ENCODE measurements at places on chromosomes 2 and 18. TPM values are rescaled to one million over a fixed set of nuclear protein-coding genes. Genes with fewer than 3 reads are reported as not detected.

Gene PAIP2B
- total RNA-seq = 1.6 TPM

Gene C2orf81
- total RNA-seq = 1.9 TPM

Gene C2orf80
- total RNA-seq = not detected

Gene FAM136A
- 35.5 TPM for total RNA-seq

Gene COBLL1
- total RNA-seq = 25.3 TPM

Gene CYP1B1
- 146 TPM for total RNA-seq

Gene TMEM17
- 4.4 TPM for total RNA-seq

Gene TNS1
- 54.5 TPM for total RNA-seq

Gene TMEM200C
- 0.33 TPM for total RNA-seq

Gene CCDC85A
- total RNA-seq = 0.45 TPM

Gene SULT1C4
- total RNA-seq = 0.33 TPM

Gene OTOS
- not detected for total RNA-seq

Gene DUSP19
- 4.8 TPM for total RNA-seq

GRCh38 chr2:26465266-26465925 is 12.5 kb downstream of the OTOF start:
- DNase-seq = no peak

DNA sequence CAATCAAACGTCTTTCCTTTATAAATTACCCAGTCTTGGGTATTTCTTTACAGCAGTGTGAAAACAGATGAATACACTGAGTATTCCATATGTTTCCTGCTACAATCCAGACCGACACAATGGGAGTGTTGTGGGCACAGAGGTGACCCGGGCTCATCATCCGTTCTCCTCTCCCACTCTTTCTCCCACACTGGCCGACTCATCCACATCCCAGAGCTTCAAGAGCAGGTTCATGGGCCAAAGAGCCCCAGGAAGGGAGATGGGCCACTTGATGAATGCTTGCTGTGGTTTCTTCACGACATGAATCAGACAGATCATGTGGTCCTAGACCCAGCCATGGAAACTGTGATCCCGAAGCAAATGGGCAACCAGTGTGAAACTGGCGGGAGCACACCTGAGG is 4.1 kb upstream of the COPS8 start:
- DNase-seq = no peak

DNA sequence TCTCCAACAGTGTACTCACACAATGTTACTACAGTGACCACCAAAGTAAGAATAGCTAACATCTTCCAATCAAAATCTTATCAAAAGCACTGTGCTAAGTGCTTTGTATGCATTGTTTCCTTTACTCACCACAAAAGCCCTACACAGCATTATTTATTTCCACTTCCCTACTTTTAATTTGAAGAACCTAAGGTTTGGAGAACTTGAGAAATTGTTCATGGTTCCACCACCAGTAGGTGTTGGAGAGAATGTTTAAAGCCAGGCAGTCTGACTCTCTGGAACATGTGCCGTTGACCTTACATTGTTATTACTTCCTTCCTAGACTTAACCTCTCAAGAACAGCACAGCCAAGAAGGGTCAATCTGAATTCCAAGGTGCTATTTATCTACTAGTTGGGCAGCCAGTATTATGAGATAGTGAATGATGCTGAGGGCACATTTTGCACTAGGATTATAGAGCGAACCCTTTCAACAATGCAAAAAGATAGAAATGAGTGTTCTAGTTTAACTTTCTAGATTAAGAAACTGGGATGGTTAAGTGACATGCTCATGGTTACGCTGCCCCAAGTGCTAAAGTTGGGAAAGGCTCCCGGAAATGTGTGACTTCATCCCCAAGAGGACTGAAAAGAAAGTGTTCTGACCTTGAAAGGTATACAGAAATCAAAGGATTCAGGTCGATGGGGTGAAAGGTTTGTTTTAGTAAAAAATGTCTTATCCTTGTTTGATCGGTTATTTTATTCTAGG is 55.2 kb upstream of the FAM136A start:
- DNase-seq = no peak

- DNase-seq = no peak
Measured at GRCh38 chr2:130162968-130163367, 18.1 kb upstream of the CCDC74B start.

- peak; percentile 97 for DNase-seq
Measured at GRCh38 chr2:101463911-101464641, 10.8 kb downstream of the RFX8 start.

- DNase-seq = no peak
Measured at GRCh38 chr2:237167038-237167437, 81.3 kb downstream of the COPS8 start.

- DNase-seq = no peak
Measured at GRCh38 chr18:55064760-55065159, 105.5 kb upstream of the CCDC68 start.

DNA sequence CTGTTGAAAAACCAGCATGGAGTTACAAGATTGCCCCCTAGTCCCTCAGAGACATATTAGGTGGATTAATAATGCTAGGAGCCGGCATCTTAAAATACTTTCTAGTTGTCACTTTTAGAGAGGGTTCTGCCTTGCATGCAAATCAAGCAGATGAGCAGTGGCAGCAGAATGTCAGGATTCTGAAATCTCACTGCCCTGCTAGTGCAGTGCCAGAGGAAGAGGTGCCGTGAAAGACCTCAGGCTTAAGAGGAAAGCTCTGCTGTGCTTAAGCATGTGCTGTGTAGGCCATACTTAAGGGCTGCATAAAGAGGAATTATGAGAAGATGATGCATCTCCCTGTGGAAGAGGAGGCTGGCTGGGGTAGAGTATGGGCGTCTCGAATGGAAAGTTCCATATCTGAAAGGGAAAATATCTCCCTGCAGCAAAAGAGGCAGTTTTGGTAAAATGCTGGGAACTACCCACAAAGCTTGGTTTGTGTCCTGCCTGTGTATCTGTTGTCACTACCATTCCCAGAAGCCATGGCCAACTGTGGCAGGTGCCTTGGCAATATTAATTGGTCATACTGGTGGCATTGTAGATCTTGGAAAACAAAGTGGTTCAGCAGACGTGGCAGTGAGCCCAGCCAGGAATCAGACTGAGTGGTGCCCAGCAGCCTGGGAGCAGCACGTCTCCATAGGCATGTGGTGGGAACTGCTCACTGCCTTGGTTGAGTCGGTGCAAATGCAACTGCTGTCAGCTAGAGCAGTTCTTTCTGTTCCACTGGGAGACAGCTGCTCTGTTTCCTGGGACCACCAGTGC is 131.9 kb downstream of the EVA1A start:
- no peak for DNase-seq

- DNase-seq = no peak
Measured at GRCh38 chr18:73750052-73750451, 397.6 kb downstream of the FBXO15 start.

GRCh38 chr18:13932285-13933025 is 17.1 kb upstream of the MC2R start:
- no peak for DNase-seq

GRCh38 chr2:39203382-39203781 is 40.4 kb downstream of the CDKL4 start:
- DNase-seq = no peak

GRCh38 chr2:105821428-105822125 is 76.9 kb downstream of the NCK2 start:
- no peak for DNase-seq

- no peak for DNase-seq
Measured at GRCh38 chr2:238947243-238947760, 99.4 kb downstream of the TWIST2 start.

DNA sequence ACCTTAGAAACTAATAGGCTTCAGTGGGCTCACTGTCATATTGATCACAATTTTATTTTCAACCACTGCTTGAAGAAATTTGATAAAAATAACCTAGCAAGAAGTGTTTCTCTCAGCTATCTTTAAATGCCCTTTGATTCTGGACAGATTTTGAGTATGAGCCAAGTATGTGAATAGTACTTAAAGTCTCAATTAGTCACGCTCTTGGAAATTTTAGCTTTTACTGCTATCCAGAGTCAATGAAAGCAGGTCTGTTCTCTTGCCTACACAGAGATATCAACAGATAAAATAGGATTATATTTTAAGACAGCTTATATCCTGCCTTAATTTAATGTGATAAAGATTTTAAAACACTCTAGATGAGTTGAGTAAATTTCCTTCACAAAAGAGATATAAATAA is 337.3 kb downstream of the CBLN2 start:
- no peak for DNase-seq

GRCh38 chr18:58041633-58042032 is 2.4 kb upstream of the NEDD4L start:
- DNase-seq = peak; percentile 14

GRCh38 chr18:39162013-39162827 is 1596.6 kb upstream of the CELF4 start:
- DNase-seq = no peak

GRCh38 chr18:80249217-80250093 is 2.1 kb upstream of the PARD6G start:
- DNase-seq = peak; percentile 3

DNA sequence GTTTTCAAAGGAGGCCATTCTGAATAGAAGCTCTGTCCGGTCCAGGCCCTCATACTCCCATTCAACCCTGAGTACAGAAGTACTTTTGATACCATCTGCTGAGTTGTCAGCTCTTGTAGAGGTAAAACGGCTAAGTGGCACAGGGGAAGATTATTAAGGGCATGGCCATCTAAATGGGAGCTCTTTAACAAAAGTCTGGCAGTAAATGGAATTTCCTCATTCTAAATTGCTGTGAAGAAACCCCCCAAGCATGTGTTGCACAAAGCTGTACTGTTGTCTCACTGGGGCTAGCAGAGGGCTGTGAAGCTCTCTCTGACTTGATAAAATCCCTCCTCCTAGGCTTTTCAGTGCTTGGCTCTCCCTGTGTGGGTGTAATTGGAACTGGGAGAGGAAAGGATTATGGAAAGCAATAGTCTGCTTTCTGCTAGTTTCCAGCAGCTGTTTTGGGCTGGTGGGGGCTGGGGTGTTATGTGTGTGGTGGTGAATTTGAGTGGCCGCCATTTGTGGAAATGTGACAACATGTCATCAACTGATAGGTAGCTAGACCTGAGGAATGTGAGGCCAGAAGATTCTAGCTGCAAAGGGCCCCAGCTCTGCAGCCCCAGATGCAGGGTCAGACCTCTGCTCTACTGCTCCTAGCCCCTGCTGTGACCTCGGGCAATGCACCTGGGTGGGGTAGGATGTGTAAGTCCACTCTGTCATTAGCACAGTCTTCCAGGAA is 65.1 kb downstream of the MAP4K4 start:
- no peak for DNase-seq

- peak; percentile 98 for DNase-seq
Measured at GRCh38 chr2:207330912-207331311, 165.2 kb upstream of the KLF7 start.

DNA sequence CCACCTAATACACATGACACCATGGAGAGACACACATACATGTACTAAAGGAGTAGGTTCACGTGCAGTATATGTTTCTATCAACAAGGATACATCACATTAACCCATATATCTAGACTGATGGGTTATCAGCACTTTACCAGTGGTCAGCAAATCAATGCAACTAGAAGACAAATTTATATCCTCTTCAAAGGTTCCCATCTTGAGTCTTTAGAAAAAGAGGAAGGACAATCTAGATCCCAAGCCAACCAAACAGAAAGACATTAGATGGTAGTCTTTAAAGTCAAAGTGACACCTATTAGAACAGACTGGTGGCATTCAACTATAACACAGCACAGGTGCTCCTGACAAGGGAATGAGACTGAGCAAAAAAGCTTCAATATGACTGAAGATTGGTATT is 13.8 kb upstream of the SERTAD2 start:
- no peak for DNase-seq

- peak; percentile 100 for DNase-seq
Measured at GRCh38 chr2:12819103-12819475, 102.4 kb downstream of the TRIB2 start.

DNA sequence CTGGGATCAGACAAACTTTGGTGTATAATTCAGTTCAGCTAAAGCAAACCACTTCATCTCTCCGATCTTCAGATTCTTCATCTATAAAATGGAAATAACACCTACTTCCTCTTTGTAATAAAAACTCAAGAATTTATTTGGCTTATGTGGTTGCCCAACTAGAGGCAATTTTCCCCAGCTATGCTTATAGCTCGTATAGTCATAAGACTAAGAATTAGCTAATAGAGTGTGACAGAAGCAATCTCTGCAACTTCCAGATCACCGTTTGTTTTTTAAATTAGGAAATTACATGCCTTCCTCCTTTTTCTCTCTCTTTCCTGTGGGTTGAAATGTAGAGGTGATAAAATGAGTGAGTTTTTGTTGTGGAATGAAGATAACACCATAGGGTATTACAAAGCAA is 35.3 kb upstream of the KCNF1 start:
- no peak for DNase-seq

GRCh38 chr2:73300926-73301325 is 7.6 kb upstream of the EGR4 start:
- no peak for DNase-seq

DNA sequence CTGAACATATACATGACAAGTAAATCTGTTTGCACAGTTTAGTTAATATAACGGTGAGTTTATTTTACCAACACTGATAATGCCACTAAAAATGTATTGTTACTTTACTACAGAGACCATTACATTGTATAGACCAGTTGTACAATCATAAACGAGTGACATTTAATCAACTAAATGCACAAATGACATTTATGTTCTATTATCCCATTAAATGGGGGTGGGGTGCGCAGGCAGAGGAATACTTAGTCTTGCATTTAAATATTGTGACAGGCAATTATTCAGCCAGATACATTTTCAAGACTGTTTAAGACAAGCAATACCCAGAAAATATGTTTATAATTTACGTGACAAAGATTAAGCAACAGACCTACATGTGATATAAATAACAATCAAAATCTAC is 72.0 kb upstream of the CHAC2 start:
- no peak for DNase-seq
